ENCODE measurements at places on chromosomes 11 and 22.

DNA sequence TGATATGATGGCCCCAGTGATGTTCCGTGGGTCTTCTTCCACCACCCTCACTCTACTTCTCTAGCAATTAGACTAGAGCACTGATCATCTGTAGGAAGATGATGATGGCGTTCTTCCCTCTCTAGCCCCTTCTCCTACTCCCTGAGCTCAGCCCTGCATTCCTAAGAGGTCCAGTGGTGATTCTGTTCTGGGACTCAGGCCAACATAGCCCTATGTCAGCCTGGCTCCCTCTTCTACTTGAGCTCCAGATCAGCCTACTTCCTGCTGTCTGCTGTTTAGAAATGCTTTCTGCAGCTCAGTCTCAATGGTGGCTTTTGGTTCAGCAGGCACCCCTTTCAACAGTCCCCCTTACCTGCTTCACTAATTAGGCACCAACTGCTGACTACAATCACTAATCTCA, 86.1 kb upstream of the ZBED5 start:
- DNase-seq = no peak

- DNase-seq = no peak
Observed at GRCh38 chr11:115699326-115699725, 195.1 kb upstream of the CADM1 start.

GRCh38 chr11:107848345-107848744, 10.2 kb downstream of the SLC35F2 start:
- no peak for DNase-seq

- no peak for DNase-seq
Observed at GRCh38 chr11:75389925-75390324, 9.4 kb upstream of the RPS3 start.

DNA sequence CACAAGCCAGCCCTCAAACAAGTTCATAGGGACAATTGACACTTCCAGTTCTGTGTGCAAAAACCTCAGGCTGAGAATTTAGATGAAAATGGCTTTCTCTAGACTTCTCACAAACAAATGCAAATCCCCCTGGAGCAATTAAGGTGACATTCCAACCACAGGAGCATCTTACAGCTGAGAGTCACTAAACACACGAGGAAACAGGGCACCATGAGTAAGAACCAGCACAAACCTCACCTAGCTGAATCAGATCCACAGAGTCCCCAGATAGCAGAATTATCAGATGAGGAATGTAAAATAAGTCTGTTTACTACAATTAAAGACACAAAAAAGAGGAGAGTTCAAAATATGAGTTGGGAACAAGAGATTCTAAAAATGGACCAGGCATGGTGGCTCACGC, 51.5 kb downstream of the RTL6 start:
- DNase-seq = no peak

GRCh38 chr11:38274031-38274430, 1676.0 kb upstream of the RAG2 start:
- no peak for DNase-seq

DNA sequence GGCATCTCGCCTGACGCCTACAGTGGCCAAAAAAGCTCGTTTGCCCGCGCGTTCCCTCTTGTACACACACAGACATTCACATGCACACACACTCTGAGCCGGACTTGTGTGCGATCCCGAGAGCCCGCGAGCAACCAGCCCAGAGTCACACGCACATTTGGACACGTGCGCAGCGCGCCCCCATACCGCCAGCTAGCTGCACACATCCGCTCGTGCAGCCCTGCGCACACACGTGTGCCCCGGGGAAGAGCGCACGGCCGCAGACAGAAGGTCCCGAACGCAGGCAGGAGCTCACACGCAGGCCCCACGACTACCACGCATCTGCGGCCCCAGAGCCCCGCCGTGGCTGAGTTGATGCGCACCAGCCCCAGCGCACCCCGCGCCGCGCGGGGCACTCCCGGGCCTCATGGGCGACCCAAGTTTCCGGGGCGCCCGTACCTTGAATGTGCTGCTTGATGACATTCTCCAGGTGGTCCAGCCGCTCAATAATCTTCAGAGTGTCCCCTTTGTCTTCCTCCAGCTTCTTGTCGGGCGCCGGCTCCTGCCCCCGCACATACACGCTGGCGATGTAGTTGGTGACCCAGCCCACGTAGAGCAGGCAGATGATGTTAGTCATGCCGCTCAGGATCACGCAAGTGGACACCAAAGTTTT, 758 bp downstream of the GALNT18 start:
- no peak for DNase-seq

GRCh38 chr22:21673534-21674321, 7.9 kb downstream of the PPIL2 start:
- no peak for DNase-seq
